ENCODE measurements at places on chromosomes 2 and 18.

GRCh38 chr2:37617119-37617892 lies 54.1 kb downstream of the CDC42EP3 start:
- no peak for DNase-seq

DNA sequence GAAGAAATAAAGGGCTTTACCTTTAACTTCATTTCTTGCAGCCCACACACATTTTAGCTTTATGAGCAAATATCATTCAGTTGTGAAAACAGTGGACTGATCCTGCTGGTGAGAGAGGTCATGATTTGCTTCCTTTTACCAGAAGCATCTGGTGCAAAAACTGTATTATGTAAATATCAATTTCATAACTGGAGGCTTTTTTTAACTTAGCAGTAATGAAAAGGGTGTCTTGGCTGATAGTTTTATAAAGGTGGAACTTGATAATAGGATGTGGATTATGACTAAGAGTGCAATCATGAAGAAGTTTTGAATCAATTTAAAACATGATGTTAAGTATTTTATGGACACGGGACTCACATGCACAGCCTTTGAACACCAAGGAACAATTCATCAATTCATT lies 304.4 kb downstream of the GULP1 start:
- DNase-seq: no peak

DNA sequence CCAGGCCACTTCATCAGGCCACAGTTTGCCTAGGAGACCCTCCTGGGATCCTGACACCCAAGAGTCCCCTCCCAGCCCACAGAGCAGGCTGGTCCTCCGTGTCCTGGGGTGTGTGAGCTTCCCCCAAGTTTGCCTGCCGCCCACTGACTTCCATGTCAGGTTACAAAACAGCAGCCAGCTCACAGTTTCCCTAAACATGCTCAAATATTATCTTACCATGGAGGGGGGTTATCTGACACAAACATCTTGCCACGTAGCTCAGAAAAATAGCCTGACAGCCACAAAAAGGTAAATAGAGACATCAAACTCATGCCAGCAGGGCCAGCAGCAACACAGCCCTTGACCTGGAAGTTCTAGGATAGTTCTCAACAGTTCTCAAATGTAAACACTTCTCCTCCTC lies 346.5 kb downstream of the TNS1 start:
- no peak for DNase-seq

GRCh38 chr2:25362049-25362433 lies 20.3 kb upstream of the DNMT3A start:
- DNase-seq: peak; percentile 97

GRCh38 chr2:160977376-160977775 lies 182.9 kb upstream of the TANK start:
- DNase-seq: no peak

DNA sequence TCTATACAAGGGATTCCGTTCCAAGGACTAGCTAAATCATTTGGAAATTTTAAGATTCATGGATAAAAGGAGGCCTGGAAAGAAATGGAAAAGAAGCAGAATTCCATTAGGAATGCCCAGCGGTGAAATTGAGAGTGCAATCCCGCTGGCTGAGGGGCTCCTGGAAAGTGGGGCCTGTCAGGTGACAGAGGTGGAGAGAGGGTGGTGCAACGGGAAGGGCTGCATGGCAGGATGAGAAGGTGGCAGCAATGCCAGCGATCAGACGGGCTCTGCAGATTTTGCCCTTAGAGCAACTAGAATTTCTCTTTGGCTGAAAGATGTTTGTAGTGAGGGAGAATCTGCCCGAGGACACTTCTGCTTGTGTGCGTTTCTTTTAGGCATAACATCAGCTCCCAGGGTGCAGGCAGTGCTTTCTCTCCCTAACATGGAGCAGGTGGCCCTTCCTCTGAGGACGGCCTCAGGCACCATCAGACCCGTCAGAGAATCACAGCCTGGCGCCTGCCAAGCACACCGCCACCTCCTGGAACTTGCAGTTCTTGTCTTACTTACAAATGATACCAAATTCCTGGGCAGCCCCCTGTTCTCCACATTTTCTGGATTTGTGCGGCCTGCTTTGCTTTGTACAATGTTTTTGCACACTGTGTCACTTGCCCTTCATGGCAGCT lies 261.6 kb downstream of the NDUFA10 start:
- DNase-seq: no peak

- no peak for DNase-seq
These were observed 76.5 kb downstream of the OLA1 start for GRCh38 chr2:174171686-174172445.

DNA sequence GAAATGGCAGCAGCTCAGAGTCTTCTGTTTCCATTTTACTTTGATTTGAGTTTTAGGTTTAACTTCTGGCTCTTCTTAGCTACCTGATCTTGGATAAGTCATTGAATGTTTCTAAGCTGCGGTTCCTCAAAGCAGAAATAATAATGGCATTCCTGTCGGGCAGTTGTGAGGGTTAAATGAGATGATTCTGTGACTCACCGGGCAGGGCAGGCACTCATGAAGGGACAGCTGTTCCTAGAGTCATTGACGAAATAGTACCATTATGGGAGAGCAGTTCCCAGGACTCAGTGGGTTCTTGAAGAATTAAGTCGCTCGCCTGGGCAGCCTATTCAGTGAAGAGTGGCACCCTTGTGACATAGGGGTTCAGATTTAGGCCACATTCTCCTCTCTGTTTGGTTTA lies 10.3 kb downstream of the TRIB2 start:
- DNase-seq: no peak

All from activated CD4-positive, alpha-beta T cell treated with anti-CD3 and anti-CD28 coated beads, Interleukin-2, amount 50 U/mL, for 24 hours (primary cell).